ENCODE measurements at places on chromosomes 2 and 18. TPM values are rescaled to one million over a fixed set of nuclear protein-coding genes. Genes with fewer than 3 reads are reported as not detected.

OR6B2 gene
- not detected for total RNA-seq

POTEI gene
- total RNA-seq = not detected

DSG3 gene
- not detected for total RNA-seq

GCG gene
- not detected for total RNA-seq

CNRIP1 gene
- 6.7 TPM for total RNA-seq
